CD14-positive monocyte (primary cell): ENCODE measurements at places on chromosomes 16 and 17. TPM values are rescaled to one million over a fixed set of nuclear protein-coding genes. Genes with fewer than 3 reads are reported as not detected.

DNA sequence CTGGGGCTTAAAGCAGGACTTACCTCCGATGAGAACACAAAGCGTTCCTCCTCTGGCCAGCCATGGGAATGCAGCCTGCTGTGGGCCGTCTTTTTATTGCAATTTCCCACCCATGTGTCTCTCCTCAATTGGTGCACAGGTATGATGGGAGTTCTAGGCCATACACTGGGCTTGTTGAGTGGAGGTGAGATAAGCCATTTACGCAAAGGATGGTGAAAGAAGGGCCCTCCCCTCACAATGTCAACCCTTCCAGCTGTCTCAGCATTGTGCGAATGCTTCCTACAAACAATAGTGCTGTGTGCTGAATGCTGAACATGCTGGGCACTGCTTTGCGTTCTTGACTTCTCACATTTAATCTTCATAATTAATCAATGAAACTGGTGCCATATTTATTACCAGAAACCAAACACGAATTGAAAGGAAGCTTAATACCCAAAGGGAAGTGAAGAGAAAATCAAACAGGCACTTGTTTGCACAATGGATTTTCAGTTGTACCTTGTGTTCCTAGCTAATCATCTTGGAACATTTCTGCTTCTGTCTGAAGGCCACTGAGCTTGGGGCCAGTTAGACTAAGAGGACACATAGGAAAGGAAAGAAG, at the start of gene GP2:
Gene GP2 (minus strand): TSS at position 70 of the 598 bp plus-strand sequence. CDS start 1,082 bp downstream, outside the sequence.
- no peak for DNase-seq

DNA sequence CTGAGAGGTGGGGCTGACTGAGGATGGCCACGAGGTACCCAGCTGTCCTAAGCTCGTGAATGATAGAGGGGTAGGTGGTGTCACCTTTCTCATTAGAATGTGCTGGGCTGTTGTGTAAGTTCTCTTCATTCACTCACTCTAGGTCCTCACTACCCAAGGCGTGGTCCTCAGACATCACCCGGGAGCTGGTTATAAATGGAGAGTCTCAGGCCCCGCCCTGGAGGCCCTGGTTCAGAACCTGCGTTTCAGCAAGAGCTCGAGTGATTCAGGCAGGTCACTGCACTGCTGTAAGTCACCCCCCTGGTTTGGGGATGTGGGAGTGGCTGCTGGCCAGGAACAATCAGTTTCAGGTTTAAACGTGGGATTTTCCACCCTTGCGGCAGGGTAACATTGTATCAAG, 139.8 kb downstream of the FOXL1 start:
- no peak for DNase-seq

DNA sequence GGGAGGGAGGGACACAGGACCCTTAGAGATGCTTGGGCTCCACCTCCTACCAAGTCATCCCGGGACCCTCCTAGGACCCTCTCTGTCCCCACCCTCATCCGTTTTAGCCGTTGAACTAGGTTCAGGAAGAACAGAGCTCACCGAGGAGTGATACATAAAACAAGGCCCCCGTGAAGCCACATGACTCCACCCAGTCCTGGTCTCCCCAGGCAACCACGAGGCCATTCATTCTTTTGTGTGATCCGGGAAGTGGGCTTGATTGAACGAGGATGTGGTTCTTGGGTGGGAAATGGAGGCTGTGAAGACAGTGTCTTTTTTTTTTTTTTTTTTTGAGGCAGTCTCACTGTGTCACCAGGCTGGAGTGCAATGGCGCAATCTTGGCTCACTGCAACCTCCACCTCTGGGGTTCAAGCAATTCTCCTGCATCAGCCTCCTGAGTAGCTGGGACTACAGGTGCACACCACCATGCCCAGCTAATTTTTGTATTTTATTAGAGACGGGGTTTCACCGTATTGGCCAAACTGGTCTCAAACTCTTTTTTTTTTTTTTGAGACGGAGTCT, 14.8 kb downstream of the TRARG1 start:
- no peak for DNase-seq

The TPSB2 gene
- not detected in 2 replicates for polyA plus RNA-seq
